Esophagus squamous epithelium (tissue), 5 donors: ENCODE measurements at places on chromosomes 1 and 21.

- no peak for DNase-seq
Observed at GRCh38 chr21:45291613-45292398, 4.1 kb upstream of the POFUT2 start.

DNA sequence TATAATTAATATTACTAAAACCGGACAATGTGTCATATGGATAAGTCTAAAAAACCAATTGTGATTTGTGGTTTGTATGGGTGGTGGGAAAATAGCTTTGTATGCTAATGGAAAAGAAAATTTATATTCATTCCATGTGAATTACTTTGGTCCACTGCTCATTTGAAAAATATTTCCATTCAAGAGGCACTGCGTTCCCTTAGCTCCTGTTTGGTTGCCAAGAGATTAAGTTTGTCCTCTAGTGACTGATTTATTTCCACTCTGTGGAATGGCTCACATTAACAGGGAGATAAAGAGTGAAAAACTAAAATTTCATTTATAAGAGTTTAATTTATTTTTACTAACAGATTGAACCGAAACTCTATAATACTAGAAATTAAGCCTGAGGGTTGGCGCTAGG lies 744.1 kb upstream of the CHRM3 start:
- DNase-seq, result no peak

GRCh38 chr1:153643100-153643499 lies 9.2 kb downstream of the CHTOP start:
- no peak for DNase-seq

- no peak for DNase-seq
Observed at GRCh38 chr1:89710498-89711139, 77.7 kb downstream of the LRRC8C start.

DNA sequence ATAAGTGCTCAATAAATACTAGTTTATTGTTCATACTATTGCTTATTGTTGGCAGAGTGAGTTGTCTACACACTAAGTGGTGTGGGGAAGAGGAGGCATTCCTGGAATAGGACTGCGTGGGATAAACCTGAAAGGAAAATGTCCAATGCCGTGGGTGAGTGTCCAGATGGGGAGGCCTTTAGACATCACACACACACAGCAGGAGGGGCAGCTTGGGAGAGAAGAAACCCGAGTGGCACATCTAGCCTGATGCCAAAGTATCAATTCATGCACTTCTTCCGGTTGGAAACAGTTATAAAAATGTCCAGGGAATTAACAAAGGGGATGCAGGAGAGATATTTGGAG lies 27.3 kb downstream of the CCN1 start:
- no peak for DNase-seq

DNA sequence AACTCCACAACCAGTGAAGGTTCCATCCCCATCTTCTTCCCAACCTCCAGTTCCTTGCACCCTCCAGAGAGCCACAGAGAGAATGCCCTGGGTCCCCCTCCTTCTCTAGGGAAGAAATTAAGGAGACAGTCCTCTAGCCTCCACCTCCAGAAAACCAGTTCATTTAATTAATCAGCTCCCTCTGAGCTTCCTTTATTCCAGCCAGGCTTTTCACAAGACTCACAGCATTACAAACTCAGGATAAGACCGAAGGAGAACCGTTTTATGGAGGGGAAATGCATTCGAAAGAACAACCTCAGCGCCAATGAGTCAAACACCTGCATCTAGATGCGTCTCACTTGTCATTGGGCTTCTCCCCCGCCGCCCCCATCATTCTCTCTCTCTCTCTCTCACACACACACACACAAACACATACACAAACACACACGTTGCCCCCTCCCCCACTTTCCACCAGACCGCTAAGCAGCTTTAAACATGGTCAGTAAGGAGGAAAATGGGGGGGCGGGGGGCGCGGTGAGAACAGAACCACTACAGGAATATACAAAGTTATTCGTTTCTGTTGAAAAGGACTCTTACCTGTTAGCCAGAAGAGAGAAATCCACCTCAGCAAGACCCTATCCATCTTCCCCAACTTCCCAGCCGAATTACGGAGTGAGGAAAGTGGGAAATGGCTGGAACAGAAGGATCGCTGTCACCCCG lies 544 bp downstream of the ILDR2 start:
- DNase-seq, result no peak

DNA sequence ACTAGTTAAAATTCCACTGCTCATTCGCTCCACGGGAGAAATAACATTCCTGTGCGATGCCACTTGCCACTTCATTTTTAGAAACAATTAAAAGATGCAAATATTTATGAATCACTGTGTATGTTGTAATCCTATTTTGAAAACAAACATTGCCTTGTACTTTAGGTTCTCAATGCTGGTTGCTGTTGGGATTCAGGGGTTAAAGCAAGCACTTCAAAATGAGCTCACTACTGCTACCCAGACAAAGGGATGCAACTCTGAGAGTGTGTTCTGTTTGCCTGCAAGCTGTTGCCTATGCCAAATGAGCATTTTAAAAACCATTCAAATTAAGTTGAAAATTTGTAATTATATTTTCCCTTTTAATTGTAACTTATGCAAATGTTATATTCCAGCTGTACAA lies 87.5 kb downstream of the RWDD3 start:
- no peak for DNase-seq

GRCh38 chr1:22284906-22285548 lies 142.1 kb upstream of the WNT4 start:
- DNase-seq, result no peak

DNA sequence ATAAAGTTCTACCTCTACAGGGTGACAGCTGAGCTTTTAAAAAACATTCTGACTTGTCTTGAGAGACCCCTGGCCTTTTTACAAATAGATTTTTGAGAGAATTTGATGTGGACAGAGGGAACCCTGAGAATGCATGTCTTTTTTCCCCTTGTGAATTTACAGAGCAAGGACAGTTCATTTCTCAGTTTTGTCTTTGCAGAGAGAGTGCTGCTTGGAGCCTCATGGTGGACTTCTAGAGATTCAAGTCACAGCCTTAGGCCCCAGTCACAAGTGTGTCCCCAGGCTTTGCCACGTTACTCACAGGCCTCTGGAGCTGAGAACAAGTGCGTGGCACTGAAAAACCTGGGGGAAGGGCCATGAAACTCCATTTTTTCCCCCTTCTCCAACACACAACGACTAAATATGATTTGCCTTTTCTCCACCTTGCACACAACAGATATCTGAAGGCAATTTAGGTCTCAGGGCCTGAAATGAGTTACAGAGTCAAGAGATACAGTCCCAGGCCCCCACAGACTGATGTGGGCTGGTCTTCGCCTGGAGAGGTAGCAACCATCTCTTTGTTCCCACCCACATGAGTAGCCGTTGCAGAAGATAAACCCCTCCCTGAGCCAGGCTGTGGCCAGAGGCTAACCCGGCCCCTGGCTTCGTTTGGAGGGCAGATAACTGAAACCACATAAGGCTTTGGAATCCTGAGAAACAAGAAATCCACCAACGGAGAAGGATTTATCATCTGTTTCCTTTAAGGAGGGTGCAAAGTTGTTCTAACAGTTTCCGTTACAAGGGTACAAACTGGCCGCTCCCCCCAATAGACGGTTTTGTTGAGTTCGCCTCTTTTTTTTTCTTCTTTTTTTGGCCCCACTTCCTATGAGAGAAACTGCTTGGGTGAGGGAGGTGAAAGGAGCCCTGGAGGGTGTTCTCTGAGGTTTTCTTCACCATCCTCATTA lies 1.0 kb upstream of the PIGV start:
- no peak for DNase-seq

DNA sequence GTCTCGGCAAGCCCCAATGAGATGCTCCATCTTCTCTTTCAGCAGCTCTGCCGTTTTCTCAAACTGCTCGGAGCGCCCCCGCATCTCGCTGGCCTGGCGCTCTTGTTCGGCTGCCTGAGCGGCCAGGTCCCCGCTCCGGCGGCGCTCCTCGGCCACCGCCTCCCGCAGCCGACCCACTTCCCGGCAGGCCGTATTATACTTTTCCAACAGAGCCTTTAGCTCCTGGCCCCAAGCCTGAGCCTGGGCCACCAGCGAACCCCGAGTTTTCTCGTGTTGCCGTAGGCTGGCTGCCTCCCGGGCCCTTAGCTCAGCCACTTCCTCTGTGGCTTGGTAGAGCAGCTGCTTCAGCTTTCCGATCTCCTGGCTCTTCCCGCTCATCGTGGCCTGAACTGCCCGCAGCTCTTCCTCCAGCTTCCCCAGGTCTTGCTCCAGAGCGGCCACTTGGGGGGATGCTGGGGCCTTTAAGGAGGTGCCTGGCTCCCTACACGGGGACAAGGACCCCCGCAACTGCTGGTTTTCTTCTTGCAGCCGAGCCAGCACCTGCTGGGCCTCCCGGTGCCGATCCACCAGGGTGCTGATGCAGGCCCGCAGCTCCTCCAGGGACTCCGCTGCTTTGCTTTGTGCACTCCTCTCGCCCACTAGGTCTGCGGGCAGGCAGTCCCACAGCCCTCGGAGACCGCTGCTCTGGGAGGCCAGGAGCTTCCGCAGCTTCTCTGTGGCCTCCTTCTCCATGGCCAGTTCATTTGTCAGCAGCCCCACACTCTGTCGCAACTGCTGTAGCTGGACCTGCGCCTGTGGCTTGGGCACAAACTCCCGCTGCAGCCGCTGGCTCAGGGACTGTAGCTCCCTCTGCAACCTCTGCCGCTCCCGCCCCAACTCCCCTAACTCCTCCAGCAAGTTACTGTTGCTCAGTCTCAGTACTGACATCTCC lies 13.4 kb upstream of the PIAS3 start:
- no peak for DNase-seq

DNA sequence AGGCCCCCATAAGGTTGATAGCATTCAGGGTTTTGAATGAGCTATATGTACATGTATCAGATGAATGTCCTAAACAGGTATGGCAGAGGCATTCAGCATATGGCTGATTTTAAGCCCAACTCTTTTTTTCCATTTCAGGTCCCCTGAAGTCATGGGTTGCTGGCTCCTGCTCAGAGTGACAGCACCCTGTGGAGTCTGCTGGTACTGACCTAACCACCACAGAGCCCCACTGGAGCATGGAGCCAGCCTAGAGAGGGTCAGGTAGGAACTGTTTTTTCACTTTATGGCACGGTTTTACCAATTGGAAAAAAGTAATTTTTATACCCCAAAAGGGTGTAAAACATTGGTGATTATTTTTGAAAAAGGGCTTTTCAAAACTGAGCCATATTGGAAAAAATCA lies 82.5 kb upstream of the MPC2 start:
- DNase-seq, result no peak

DNA sequence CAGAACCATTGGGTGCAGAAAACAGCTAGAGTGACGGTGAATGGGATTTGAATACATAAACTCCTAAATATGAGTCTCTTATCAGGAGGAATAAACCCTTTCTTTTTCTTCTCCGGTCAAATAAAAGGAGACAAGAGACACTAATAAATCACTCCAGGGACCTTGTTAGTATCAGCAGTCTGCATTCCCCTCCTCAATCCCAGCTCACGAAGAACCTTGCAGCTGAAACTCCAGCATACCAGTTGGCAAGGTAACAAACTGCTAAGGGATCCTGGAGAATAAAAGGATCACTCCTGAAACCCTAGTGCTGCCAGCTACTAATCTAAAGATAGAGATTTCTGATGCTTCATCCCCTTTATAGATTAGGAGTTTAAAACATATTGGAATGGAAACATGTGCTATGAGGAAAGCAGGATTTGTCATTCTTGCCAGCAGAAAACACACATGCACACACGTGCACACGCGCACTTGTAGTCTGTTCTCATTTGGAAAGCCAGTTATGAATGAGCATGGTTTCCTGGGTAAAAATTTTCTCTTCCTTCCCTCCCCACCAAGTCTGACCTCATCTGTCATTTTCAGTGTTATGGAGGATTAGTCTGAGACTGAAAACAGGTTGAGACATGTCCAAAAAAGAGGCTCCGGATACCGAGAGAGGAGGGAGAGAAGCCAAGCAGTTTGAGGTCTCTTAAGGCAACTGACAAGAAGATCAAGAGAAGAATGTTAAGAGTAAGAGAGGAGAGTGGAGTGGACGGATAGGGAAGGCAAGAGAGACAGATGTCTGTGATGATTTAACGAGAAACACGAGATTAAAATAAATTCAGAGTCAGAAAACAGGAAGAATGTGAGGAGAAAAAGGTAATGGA lies 10.9 kb downstream of the IER5 start:
- no peak for DNase-seq

DNA sequence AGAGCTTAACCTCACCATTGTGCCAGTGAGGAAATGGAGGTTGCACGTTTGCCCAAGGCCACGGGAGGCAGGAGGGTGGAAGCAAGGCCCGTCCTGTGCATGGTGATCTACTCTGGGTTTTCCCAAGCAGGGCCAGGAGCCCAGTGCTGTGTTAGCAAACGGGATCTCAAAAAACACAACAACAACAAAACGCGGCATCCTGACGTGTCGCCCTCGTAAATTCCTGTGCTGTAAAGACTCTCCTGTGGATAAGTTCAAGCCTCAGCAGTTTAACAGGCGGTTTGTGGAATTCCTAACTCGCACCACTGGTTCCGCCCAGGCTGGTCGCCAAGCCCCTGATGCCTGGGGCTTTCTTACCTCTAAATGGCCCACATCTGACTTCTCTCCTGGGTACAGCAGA lies 39.1 kb downstream of the TFF3 start:
- DNase-seq, result no peak

DNA sequence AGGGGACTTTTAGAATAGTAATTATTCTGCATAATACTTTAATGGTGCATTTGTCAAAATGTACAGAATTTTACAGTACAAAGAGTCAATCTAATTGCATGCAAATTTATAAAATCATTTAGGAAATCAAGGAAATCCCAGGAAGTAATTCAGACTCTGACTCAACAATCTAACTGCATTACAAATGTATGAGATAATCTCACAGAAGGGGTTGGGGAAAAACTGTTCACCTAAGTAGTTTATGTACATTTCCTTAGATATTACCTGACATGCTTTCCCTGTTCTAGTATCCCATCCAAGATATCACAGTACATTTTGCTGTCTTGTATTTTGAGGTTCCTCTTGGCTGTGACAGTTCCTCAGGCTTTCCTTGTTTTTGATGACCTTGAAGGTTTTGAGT lies 4.7 kb downstream of the CRB1 start:
- no peak for DNase-seq

GRCh38 chr1:7224644-7225043 lies 439.4 kb downstream of the CAMTA1 start:
- DNase-seq, result no peak

- DNase-seq, result no peak
Observed at GRCh38 chr1:101275672-101276071, 38.9 kb downstream of the S1PR1 start.

- no peak for DNase-seq
Observed at GRCh38 chr1:45123358-45123757, 83.0 kb downstream of the ZSWIM5 start.
